GOT3 (cell line): ENCODE measurements at places on chromosomes 16 and 17.

DNA sequence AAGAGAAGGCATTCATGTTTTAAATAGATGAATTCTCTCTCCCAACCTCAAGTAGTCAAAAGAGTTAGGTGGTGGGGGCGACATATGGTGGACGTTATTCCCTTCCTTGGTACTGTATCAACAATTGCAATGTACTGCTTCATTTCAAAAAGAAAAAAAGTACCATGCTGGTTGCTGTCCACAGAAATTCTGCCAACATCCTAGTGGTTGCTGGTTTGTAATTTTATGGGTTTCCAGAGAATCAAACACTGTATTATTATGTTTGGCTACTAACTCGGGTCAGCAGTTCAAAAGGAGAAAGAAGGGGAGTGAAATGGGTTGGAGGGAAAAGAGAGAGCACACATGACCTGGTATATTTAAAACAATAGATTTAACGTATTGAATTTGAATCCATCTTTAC lies 61.1 kb upstream of the KCNJ16 start:
- DNase-seq, result no peak

- DNase-seq, result no peak
Measured at GRCh38 chr17:48770954-48771353, 42.4 kb upstream of the HOXB13 start.

- no peak for DNase-seq
Measured at GRCh38 chr17:39636587-39636926, 387 bp upstream of the STARD3 start.

GRCh38 chr16:67278773-67279295 lies 498 bp upstream of the PLEKHG4 start:
- no peak for DNase-seq

- DNase-seq, result no peak
Measured at GRCh38 chr16:57253466-57253865, 8.4 kb downstream of the ARL2BP start.

GRCh38 chr17:72826602-72827001 lies 265.9 kb downstream of the SLC39A11 start:
- DNase-seq, result no peak

GRCh38 chr17:2994441-2994840 lies 69.0 kb downstream of the OR1D5 start:
- DNase-seq, result no peak

- DNase-seq, result no peak
Measured at GRCh38 chr16:4019371-4019791, 96.9 kb downstream of the ADCY9 start.

GRCh38 chr17:80035937-80036714 lies at the start of gene CCDC40:
Gene CCDC40 (plus strand): TSS chr17:80036642. CDS start chr17:80036663, 21 bp downstream.
- peak; percentile 49 for DNase-seq

GRCh38 chr16:68187505-68187904 lies 48.4 kb downstream of the ESRP2 start:
- DNase-seq, result no peak
